ENCODE measurements at places on chromosomes 5 and 9.

GRCh38 chr9:114919611-114920010 lies 10.8 kb downstream of the TNFSF8 start:
- no peak for DNase-seq

DNA sequence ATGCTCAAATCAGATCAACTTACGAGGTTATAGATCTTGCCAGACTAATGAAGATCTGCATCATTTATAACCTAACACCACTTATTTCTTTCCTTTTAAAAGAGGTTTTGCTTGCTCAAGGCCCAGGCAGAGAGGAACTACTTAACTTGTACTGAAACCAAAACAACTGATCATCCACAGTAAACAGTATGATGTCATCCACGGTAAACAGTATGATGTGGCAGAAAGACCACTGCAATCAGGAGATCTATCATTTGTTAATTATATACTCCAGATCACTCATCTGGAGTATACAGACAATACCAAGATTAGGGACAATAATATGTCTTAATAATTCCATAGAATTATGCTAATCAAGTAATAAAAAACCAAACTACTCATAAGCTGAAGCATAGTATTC lies 116.8 kb downstream of the ADAMTS6 start:
- no peak for DNase-seq

- DNase-seq, result no peak
These were observed 607 bp downstream of the UHRF2 start for GRCh38 chr9:6413365-6414246.

DNA sequence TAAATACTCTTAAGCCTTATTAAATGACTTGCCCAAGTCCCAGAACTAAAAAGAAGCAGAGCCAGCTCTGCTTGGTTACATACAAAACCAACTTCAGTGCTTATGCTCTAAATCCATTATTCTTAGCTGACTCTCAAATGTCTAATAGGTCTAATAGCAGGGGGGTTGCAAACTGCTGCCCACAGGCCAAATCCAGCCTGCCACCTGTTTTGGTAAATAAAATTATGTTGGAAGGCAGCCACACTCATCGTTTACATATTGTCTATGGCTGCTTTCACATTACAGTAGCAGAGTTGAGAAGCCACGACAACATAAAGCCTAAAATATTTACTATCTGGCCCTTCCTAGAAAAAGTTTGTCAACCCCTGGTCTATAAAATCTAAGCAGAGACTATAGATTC lies 69.0 kb downstream of the KLHL3 start:
- no peak for DNase-seq

DNA sequence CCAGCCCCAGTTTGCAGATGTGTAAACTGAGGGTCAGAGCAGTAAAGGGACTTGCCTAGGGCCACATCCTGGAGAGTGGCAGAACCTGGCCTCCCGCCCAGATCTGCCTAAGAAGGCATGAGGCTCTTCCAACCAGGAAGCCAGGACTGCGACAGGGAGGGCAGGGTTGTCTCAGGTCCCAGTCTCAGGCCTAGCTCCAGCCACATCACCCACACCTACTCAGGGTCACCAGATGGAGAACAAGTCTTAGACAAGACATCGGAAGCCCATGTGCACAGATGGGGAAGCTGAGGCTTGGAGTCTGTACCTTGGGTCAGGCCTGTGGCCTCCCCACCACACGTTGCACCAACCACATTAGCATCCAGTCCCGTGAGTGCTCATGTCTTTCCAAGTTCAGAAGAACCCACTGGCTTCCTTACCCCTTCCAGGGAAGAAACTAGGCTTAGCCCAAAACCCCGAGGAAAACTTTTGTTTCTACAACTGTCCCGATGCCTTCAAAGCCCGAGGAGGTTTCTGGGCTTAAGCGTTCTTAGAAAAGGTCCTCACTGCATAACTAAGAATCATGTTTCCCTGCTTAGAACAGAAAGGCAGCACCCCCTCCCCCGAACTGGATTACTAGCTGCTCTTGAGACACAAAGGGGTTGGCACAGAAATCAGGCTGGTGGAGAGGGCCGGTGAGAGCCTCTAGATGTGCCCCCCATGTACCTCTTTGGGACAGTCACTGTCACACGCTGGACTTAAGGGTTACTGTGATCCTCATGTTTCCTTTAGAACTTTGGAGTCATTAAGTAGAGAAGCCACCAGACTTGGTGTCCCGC lies 2.2 kb downstream of the FAM78A start:
- no peak for DNase-seq

DNA sequence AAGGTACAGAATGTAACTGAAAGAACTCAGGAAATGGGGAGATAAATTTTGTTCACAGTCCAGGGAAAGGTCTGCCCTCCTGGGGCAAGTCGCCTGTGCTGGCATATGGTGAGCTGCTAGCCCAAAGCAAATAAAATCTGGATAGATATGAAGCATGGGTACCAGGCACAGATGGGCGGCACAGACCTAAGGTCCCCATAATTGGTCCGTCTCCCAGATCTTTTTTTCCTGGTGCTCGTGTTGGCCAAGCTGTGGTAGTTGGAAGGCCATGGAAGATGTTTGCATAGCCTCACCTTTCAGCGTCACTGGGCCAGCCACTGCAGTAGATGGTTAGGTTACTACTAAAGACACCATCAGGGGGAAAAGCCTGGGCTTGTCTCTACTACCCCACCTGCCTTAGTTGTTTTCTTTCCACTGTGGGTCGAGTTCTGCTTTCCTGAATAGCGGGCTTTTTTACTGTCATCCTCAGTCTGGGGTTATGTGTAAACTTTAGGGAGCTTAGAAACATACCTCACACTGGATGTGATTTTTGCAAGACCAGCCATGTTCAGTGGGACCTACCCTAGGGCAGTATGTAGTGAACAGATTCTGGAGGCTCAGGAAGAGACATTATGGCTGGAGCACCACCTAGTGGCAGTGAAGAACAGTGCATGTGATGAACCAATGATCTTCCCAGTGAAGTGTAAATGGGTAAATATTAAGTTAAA lies 24.2 kb upstream of the GLRX start:
- DNase-seq, result peak; percentile 91

GRCh38 chr5:176818391-176819098 lies 8.2 kb downstream of the UNC5A start:
- no peak for DNase-seq

DNA sequence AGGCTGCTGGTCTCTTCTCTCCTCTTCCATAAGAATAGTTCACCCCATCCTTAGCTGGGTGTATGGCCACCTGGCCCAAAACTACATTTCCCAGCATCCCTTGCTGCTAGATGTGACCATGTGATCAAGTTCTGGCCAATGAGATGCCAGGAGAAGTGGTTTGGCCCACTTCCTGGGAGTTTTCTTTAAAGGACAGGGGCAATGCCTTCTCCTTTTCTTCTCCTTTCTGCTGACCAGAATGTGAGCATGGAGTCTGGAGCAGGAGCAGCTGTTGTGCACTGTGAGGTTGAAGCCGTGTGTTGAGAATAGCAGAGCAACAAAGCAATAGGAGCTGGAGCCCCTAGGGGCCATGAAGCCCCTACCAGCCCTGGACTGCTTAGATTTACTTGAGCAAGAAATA lies 36.8 kb downstream of the C9orf50 start:
- peak; percentile 96 for DNase-seq

GRCh38 chr5:143404416-143405062 lies 1.1 kb upstream of the NR3C1 start:
- DNase-seq, result peak; percentile 89

DNA sequence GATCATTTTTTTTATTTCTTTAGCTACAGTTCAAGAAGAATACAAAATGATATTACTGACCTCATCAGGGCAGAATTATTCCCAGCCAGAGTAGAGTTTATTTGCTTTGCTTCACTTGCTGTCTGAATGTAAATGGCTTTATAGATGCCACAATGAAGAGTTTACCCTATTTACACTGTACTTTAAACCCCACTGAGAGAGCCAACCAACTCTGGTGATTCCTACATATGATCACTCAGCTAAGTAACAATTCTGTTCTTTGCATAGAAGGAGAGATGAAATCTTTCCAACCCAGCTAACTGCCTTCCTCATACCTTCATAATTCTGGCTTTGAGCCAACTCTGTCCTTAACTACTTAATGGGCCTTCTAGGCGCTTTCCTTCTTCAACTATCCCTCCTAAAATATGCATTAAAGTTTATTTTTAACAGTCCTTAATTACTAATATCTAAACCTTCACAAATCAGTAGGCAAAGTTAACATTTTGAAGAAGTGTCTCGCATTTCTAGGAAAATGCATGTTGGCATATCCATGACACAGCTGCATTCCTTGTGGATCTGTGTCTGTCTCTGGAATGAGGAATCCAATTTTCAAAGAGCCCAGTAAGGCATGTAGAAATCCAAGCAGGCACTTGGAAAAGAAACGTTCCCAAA lies 284.8 kb upstream of the GRAMD2B start:
- DNase-seq, result no peak

GRCh38 chr9:69093471-69094103 lies 58.0 kb downstream of the FXN start:
- DNase-seq, result no peak

DNA sequence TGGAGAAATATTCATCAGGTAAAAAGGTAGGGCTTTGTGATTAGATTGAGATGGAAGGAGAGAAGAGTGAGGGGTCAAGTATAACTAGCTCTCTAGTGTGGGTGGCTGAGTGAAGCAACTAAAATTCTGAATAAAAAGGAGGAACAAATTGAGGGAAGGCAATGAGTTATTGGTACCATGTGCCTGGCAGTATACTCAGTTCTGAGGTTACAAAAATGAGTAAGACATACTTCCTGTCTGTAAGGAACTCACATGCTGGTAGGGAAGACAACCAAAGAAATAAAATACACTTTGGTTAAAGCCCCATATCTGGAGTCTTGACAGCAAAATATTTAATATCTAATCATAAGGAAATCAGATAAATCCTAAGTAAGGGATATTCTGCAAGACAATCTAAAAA lies 476.8 kb upstream of the C9orf72 start:
- DNase-seq, result no peak

- DNase-seq, result no peak
These were observed 19.3 kb downstream of the AK8 start for GRCh38 chr9:132858751-132859150.

- DNase-seq, result no peak
These were observed 19.8 kb upstream of the NRARP start for GRCh38 chr9:137321726-137322361.

GRCh38 chr5:75568202-75568601 lies 43.1 kb upstream of the ANKDD1B start:
- no peak for DNase-seq

DNA sequence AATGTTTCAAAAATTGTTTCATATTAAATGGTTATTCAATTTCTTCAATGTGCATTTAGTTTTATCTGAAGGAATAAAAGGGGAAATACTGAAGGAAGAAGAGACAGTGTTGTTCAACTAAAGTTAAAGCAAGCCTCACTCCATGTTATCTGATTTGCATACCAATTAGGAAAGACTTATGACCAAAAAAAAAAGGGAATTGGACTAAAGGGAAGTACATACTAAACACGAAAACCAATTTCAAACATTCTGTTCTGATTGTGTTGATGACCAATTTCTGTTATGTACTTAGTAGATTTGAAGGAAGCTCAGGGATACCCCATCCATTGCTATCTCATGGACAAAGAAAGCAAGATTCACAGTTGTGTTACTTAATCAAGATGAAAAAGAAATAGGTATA lies 4.9 kb upstream of the GAPT start:
- no peak for DNase-seq

GRCh38 chr5:177468685-177469628 lies 4.5 kb downstream of the DBN1 start:
- peak; percentile 75 for DNase-seq

- peak; percentile 92 for DNase-seq
These were observed 210.9 kb downstream of the AOPEP start for GRCh38 chr9:94937214-94937903.

DNA sequence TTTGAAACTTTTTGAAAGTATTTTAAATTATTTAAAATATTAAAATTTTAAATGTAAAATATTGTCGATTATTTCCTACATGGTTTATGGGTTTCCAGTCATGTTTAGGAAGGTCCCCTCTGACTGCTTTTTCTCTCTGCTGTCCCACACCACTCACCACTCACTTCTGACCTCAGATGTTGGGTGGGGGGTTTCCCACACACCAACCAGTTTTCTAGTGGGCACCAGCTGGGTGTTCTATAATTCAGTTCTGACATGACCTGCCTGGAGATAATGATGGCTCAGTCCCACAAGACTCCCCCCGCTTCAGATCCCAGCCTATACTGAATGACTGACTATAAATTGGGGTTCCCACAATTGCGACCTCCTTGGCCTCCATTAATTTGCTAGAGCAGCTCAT lies 310.4 kb downstream of the GADD45G start:
- no peak for DNase-seq

GRCh38 chr5:68646144-68646543 lies 430.6 kb downstream of the PIK3R1 start:
- no peak for DNase-seq

DNA sequence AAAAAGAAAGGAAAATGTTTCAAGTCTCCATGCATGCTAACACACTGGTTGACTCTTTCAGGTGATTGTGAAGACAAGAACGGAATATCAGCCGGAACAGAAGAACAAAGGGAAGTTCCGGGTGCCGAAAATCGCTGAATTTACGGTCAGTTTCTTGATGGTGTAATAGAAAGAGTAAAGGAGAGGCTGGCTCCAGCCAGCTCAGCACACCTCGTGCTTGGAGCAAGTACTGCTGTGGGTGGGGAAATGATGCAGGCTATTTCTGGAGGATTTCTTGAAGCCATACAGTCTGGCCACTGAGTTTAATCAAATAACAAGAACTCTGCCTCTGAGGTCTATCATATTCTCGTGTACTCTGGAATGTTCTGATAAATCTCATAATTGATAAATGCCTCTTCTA lies 18.7 kb downstream of the NSG2 start:
- no peak for DNase-seq

- no peak for DNase-seq
These were observed 13.0 kb downstream of the SH3PXD2B start for GRCh38 chr5:172441262-172441751.

GRCh38 chr5:39130716-39131115 lies 56.5 kb upstream of the RICTOR start:
- DNase-seq, result no peak

- DNase-seq, result peak; percentile 31
These were observed 848 bp downstream of the RAD50 start for GRCh38 chr5:132557478-132558172.

DNA sequence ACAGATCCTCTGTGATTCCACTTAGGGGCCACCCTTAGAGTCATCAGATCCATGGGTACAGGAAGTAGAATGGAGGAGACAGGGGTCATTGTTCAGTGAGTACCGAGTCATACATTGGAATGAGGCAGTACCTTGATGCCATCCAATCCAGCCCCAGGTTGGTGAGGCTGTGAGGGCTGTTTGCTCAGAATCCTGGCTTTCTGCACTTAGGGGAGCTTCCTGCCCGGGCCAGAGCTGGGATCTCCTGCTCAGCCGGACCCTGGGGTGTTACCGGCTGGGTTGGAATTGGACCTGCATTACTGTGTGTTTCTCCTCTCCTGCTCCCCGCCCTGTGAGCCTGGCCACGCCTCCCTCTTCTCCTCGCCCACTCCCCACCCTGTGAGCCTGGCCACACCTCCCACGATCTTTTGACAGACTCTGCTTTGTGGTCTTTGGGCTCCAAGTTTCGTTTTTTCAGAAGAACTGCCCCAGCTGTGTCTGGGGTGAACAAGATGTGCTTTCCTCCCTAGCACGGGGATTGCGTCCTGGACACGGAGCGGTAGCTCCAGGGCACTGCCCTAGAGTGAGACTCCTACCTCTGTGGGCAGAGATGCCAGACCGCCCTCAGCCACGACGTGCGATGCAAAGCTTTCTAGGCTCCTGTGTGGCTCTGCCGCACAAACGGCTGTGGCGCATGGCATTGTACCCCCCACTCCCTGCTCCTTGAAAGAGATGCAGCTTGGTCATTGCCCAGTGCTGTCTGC lies 15.4 kb downstream of the TRAF2 start:
- peak; percentile 100 for DNase-seq

GRCh38 chr5:159210210-159210661 lies 883 bp upstream of the RNF145 start:
- peak; percentile 54 for DNase-seq

GRCh38 chr9:20314981-20315380 lies 307.3 kb downstream of the MLLT3 start:
- DNase-seq, result no peak
